NCI-H1930 (cell line): ENCODE measurements at places on chromosomes 2 and 18.

GRCh38 chr2:195411219-195411687 lies 245.8 kb upstream of the SLC39A10 start:
- DNase-seq: no peak

DNA sequence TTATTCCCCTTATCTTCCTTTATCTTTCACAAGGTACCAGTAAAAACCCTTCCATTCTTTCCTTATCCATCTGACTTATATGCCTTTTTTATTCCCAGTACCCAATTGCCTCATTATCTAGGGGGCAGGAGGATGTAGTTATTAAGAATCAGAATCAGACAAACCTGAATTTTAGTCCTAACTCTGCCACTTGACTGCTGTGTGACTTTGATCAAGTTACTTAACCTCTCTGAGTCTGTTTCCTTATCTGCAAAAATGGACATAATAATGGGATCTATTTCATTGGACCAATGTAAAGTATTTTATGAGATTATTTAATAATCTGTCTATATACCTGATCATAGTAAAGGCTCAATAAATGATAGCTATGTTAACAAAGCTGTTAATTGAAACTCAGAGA lies 59.6 kb upstream of the SIX3 start:
- DNase-seq: no peak

GRCh38 chr18:6365385-6365784 lies 49.3 kb downstream of the L3MBTL4 start:
- DNase-seq: no peak

DNA sequence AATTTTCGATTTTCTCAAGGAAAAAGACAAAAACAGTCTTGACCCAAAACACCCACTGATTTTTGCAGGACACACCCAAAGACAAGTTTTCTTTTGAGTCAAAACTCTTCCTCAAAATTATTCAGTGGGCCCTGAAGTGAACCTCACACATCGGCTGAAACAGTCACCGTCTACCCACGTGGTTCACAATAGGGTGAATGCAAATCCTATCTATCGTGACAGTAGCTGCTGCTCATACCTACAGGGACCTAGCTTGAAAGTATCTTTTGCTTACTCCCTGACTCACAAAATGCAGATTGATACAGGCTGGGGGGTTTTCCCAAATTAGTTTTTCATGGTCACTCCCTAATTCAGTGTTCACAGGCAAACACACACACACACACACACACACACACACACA lies 10.7 kb upstream of the CD226 start:
- no peak for DNase-seq

DNA sequence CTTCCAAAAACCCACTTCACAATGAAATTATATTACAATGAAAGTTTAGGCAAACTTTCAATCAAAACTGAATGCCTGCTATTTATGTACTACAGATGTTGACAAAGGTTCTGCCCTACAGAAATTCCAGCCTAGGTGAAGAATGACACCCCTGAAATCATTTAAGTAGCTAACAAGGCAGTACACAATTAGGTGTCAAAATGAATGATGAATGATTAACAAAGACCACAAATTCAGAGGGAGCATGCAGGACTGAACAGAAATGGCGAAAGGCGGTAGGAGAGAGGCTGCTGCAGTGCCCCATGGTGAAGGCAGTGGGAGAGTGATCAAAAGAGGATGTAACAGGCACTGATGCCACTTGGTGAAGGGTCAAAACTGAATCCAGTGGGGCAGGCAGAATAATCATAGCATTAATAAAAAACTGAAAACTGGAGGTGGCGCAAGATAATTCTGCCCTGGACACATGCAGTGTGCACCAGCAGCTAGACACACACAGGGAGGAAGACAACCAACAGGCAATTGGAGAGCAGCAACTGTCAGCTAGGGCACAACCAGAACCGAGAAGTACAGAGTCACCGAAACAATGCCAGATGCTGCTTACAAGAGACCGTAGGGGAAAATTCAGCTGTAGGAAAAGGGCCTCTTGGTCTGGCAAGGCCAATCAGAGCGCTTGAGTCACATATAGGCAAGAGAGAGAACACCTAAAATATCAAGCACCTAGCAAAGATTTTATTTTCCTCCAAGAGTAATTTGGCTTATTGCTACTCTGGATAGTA lies 4.5 kb downstream of the TMEM131 start:
- no peak for DNase-seq

- no peak for DNase-seq
Observed at GRCh38 chr2:237631007-237631785, 3.8 kb downstream of the LRRFIP1 start.

DNA sequence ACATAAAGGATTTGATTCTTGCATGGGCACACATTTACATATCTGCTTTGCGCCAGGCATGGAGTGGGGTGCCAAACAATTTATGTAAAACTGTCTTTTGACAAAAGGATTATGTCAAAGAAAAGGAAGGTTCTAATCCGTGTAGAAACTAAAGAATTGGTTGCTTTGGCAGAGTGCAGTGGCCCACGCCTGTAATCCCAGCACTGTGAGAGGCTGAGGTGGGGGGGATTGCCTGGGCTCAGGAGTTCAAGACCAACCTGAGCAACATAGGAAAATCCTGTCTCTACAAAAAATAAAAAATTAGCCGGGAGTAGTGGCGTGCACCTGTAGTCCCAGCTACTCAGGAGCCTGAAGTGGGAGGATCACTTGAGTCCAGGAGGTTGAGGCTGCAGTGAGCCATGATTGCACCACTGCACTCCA lies 1.1 kb upstream of the MTERF4 start:
- no peak for DNase-seq

DNA sequence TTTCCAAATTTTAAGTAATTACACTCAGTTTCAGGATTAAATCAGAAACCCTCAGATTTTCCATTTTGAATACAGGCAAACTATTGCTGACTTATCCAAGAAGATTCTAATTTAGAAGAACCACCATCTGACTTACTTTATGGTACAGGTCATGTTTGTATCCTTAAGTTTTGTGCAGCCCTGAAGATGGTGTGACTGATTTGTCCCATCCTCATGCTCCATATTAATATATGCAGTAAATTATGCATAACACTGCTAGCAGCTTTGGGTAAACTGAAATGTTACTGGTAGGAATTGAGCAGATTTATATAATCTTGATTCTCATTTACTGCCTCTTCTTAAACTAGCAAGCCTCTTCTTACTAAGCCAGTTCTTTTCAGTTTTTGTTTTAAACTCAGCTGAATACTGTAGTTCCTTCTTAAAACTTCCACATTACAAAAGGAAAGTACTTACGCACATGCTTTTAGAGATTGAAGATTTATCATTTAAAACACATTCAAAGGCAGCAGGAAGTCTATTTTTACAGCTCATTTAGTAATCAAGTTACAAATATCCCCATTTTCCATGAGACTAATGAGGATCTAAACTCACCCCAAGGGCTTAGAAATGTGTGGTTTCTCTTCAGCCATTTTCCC lies 25.7 kb downstream of the MEX3C start:
- no peak for DNase-seq

DNA sequence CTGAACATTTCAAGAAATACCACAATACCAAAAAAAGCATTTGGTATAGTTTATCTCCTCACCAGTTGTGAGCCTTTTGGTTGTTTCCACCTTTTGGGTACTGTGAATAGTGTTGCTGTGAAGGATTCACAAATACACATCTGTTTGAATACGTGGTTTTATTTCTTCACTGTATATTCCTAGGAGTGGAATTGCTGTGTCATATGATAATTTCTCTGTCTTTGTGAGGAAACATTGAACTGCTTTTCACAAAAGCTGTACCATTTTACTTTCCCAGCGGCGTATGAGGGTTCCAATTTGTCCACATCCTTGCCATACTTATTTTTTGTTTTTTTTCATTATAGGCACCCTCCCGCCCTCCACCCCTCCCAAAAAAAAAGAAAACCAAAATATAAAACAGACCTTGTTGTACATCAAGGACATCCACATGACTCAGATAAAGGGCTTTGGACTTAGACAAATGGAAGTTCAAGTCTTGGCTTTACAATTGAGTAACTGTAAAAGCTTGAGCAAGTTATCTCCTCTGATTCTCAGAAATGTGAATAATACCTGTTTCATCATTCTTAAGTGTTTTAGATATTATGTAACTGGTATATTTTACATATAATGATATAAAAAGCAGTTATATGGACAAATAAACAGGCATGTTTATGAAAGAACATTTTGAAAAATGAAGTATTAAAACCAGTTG lies 19.0 kb downstream of the UBE2E3 start:
- no peak for DNase-seq

- no peak for DNase-seq
Observed at GRCh38 chr2:177765698-177766097, 306.9 kb downstream of the PDE11A start.

DNA sequence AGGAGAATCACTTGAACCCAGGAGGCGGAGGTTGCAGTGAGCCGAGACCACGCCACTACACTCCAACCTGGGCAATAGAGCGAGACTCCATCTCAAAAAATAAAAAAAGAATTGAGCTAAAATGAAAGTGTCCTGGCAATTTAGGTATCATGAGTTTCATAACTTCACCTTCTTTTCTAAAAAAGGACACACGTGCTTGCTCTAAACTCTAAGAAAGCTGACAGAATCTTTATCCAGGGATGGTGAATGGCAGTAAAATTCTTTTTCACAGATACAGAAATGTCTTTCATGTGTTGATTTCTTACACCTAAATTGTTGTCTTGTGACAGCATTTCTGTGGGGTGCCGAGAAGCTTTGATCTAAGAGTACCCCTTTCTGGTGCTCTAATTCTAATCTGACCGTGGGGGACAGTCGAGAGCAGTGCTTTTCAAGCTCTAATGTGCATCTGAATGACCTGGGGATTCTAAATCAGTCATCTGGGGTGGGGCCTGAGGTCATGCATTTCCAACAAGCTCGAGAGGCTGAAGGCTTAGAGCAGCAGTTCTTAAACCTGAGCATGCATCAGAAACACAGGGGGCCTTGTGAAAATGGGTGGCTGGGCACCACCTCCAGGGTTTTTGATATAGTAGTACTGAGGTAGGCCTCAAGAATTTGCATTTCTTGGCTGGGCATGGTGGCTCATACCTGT lies 42.1 kb upstream of the REL start:
- DNase-seq: no peak

DNA sequence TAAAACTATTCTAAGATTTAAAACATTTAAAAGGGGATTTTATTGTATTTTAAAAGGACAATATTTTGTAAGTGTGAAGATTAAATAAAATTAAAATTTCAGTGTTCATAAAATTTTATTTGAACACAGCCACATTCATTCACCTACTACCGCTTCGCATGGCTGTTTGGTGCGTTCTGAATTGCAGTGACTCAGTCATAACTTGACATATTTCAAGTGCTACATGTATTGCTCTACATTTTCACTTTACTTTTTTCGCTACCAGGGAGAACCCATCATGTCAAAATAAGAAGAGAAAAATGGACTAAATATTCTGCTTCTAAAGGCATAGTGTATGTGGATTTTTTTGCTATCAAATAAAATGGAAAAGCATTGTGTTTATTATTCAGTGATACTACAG lies 8.7 kb downstream of the PTH2R start:
- DNase-seq: no peak

GRCh38 chr2:104857262-104858005 lies 3.5 kb downstream of the POU3F3 start:
- no peak for DNase-seq

DNA sequence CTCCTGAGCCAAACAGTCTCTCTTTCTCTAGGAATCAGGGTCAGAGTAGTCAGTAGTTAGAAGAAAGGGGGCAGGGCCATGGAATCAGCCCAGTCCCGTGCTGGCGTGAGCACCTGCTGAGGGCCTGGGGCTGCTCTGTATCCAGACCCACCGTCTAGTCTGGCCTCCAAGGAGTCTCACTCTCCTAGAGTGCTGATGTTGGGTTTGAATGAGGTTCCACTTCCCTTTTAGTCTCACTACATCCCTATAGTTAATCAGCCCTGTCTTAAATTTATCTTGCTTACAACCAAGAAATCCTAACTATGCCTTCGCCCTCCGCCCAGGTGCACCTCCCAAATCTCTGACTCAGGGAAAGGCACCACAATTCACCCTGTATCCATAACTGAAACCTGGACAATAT lies 13.4 kb upstream of the KCTD1 start:
- DNase-seq: no peak

DNA sequence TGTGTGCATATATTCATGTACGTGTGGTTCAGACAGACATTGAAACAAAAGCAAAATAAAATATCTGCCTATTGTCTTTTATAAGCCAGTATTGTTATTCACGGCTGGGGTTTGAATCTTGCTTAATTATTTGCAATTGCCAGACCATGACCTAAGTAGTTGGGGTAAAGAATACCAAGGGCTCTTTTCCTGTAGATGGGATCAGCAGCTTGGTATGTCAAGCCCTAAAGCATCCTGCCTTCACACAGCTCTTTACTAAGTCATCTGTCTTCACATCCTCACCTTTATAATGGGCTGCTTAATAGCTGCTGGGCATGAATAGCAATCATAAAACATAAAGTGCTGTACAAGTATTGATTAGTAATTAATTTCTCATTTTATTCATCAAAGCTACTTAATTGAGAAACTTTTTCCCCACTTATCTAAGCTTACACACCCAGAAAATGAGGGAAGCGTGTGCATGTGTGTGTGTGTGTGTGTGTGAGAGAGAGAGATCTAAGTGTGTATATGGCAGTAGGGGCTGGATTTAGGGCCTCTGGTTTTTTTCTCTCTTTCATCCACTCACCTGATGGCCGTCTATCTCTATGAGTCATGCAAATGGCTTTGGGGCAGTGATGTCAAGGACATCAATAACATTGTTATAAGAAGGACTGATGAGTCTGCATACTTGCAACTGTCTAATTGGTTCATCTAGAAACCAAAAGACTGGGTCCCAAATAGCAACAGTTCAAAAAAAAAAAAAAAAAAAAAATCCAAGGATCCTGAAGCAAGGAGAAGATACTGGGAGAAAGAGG lies 244.1 kb upstream of the TNP1 start:
- DNase-seq: no peak
